ENCODE measurements at places on chromosomes 1 and 21.

DNA sequence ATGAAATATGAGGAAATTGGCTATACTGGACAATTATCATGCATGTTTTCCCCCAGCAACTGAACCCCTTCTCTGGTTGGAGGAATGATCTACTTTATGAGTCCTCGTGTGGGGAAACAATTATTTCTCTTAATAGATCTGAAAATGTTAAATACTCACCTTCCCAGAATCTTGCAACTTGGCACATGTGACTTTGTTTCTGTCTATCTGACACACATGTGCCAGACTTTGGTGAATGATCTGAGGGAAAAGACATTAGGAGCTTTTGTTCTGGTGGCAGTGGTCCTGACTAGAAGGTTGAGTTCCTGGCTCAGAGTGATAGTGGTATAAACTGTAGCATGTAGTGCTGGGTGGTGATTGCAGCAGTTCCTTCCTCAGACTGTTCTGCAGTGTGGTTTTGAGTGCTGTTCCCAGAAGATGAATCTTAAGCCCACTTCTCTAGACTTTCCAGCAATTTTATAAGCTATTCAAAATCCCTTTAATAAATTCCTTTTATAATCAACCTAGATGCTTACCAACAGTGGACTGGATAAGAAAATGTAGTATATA, 59.3 kb upstream of the B3GALNT2 start:
- DNase-seq: peak; percentile 47

- no peak for DNase-seq
Observed at GRCh38 chr1:80926531-80926930, 874.2 kb upstream of the ADGRL2 start.

GRCh38 chr1:199311478-199312262, 672.8 kb downstream of the PTPRC start:
- no peak for DNase-seq

DNA sequence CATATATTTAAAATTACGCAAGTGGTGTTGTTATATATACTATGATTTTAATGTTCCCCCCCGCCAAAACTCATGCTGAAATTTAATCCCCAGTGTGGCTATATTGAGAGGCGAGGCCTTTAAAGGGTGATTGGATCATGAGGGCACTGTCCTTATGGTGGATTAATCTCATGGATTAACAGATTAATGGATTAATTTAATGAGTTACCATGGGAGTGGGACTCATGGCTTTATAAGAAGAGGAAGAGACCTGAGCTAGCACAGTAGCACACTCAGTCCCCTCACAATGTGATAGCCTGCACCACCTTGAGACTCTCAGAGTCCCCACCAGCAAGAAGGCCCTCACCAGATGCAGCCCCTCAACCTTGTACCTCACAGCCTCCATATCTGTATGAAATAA, 34.8 kb downstream of the C1orf198 start:
- no peak for DNase-seq

- DNase-seq: no peak
Observed at GRCh38 chr1:113990961-113991360, 11.7 kb downstream of the OLFML3 start.

GRCh38 chr1:105137543-105138457, 1388.1 kb downstream of the AMY1C start:
- peak; percentile 1 for DNase-seq

DNA sequence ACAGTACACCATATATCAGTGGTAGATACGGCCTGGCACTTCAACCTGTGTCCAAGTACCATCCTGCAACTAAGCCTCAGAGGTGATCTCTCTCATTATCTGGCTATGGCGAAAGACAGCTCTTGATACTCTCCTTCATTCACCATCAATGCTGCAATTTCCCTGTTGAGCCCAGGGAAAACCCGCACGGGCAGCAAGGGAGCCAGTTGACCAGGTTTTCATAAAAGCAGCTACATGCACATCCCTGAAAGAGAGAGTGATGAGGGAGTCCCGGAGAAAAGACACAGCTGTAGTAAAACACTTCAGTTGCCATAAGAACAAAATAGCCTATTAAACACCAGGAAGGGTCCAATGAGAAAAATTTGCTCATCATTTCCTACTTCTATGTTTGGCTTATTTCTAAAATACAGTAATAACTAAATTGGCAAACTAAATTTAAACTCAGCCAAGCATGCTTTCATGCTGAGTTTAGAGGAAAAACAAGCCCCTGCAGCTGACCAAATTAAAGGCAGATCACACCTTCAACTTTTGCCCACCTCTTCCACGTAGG, 68.3 kb downstream of the CAPZB start:
- DNase-seq: no peak

DNA sequence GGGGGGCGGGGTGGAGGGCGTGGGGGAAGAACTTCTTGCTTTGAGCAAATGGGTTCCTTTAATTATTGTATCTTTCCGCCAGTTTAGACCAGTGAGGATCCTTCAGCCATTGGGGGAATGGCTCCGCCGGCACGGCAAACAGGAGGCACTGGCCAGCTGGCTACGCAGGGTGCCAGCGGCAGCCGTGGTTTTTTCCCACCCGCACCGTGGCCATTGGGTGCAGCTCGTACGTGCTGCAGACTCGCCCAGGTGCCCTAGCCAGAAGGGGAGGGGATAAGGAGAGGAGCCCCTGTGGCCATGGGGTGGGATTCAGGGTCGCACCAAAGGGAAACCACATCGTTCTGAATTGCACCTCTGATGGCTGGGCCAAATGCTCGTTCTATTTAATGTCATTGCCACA, 65.6 kb downstream of the RGSL1 start:
- DNase-seq: no peak

- DNase-seq: peak; percentile 38
Observed at GRCh38 chr1:208652296-208653160, 408.3 kb upstream of the PLXNA2 start.

- DNase-seq: no peak
Observed at GRCh38 chr1:15192916-15193550, 39.5 kb downstream of the TMEM51 start.

DNA sequence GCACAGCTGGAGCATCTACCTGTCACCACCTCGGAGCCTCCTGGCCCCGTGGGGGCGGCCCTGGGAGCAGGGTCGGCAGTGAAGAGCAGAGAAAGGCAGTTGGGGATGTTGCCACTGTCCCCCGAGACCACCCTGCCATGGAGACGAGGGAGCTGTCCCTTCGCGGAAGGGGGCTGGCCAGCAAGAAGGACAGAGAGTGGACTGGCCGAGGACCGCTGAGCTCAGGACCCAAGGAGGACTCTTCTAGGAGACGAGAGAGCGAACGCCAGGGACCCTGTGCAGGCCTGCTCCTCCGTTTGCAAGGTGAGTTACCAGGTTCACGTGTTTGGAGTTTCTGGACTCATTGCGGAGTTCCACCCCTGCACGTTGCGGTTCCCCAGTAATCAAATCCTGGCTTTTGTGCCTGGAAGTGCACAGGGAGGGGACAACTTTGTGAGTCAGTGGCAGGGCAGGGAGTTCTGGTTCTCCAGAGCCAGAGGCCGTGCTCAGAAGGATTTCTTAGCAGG, 5.6 kb upstream of the POFUT2 start:
- no peak for DNase-seq

GRCh38 chr1:244626709-244627108, 26.2 kb upstream of the DESI2 start:
- no peak for DNase-seq

- DNase-seq: no peak
Observed at GRCh38 chr1:69320757-69321211, 246.9 kb upstream of the LRRC7 start.

- no peak for DNase-seq
Observed at GRCh38 chr1:150815871-150816270, 7.8 kb upstream of the CTSK start.

DNA sequence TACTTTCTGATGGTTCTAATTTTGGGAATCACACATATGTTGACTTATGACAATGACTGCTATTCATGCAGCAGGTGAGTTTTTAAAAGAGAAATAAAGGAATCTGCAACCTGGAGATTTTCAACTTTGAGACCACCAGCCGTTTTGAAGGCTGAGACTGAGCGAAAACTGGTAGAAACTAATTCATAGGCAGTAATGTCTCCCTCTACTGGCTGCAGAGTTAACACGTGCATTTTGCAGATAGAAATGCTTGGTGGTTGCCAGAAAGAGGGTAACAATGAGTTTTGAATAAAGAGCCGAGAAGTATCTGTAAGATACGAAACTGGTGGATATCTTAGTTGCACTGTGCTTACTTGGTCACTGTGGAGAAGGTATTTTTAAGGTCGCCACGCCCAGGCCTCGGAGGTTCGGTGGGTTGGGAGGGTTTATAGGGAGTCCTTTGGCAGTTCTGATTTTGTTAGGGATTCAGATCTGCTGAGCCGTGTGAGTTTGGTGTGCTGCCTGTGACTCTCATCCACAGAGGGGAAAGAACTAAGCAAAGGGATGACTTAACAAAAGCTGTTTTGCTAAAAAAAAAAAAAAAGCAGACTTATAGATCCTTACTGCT, 83.0 kb downstream of the RYR2 start:
- peak; percentile 10 for DNase-seq

GRCh38 chr1:85628791-85629531, 48.4 kb downstream of the CCN1 start:
- no peak for DNase-seq

DNA sequence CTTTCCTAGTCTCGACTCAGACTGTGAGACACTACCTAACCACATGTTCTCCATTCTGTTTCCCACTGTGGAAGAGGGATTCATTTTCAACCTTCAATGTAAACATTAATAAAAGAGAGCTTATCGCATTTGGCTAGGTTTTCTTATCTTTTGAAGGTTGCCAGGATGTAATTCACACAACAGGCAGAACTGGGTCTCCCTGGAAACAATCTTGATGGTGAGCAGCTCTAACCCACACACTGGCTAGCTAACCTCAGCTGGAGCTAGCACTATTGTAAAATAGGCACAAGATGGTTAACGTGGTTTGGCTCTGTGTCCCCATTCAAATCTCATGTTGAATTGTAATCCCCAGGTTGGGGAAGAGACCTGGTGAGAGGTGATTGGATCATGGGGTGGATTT, 75.1 kb downstream of the ZSCAN20 start:
- DNase-seq: no peak

- DNase-seq: no peak
Observed at GRCh38 chr1:37728416-37728815, 36.1 kb downstream of the CDCA8 start.

GRCh38 chr1:198934426-198934825, 295.6 kb downstream of the PTPRC start:
- DNase-seq: no peak

GRCh38 chr1:12078938-12079861, 16.1 kb downstream of the TNFRSF8 start:
- DNase-seq: peak; percentile 23

- no peak for DNase-seq
Observed at GRCh38 chr21:38439426-38439825, 58.9 kb downstream of the ERG start.

DNA sequence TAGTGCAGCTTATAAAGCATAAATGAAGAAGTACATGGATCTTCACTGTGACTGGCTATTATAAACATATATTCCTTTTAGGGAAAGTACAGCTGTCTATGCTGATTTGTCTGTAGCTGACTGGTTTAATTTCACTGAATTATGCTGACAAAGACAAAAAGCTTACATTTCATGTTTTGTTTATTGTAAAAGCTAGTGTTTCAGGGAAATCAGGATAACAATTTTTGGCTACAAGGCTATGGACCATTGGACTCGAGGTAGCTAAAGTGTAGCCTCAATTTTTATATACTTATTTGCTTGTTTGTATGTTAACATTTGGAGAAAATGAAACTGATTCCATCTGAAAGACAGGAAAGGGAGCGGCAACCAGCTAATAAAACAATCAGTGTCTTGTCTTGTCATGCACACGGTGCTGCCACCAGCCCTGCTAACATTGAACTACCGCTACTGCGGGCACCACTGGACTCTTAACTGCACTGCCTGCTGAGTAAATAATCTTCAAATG, 480.2 kb downstream of the COL11A1 start:
- no peak for DNase-seq

DNA sequence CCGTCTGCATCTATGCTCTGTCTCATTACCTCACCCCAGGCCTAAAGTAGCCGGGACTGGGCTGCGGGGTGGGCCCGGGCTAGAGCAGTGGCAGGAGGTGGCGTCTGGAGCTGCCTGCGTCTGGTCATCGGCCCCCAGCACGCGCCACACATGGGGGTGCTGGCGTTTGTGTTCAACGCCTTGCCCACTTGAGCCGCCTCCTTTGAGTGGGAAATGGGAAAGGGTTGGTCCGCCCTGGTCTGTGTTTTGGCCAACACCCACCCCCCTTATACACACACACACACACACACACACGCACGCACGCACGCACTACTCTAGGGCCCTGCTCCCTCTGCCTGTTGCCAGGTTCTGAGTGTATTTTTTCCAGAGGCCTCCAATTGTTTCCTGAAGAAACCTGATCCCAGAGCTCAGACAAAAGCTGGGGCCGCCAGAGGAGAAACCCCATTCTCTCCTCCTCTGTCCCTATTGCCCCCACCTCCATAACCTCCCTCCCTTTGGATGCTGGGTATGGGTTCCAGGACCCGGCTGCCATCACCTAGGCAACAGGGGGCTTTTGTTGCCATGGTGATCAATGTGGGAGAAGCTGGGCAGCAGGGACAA, 10.1 kb downstream of the VANGL2 start:
- no peak for DNase-seq

DNA sequence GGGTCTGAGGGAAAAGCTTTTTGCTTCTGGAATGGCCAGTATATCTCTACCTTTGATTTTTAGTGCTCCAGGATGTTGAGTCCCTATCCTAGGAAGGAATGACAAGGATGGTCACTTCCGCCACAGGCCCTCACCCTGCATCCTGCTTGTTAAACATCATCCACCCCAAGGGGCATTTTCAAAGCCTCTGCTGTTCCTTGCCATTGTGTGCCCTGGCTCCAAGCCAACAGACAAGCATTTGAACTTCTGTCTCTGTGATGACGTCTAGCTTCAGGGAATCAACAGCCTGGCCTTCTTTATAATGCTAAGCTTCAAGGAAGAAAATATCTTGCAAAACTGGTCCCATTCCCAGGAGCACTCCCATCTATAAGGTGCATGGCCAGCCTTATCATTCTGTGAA, 12.3 kb upstream of the JAM2 start:
- no peak for DNase-seq

GRCh38 chr1:229942501-229942900, 124.5 kb upstream of the GALNT2 start:
- no peak for DNase-seq

- DNase-seq: no peak
Observed at GRCh38 chr1:150121236-150121862, 28.4 kb upstream of the PLEKHO1 start.

- DNase-seq: peak; percentile 72
Observed at GRCh38 chr1:186620566-186621350, 59.5 kb downstream of the PTGS2 start.

DNA sequence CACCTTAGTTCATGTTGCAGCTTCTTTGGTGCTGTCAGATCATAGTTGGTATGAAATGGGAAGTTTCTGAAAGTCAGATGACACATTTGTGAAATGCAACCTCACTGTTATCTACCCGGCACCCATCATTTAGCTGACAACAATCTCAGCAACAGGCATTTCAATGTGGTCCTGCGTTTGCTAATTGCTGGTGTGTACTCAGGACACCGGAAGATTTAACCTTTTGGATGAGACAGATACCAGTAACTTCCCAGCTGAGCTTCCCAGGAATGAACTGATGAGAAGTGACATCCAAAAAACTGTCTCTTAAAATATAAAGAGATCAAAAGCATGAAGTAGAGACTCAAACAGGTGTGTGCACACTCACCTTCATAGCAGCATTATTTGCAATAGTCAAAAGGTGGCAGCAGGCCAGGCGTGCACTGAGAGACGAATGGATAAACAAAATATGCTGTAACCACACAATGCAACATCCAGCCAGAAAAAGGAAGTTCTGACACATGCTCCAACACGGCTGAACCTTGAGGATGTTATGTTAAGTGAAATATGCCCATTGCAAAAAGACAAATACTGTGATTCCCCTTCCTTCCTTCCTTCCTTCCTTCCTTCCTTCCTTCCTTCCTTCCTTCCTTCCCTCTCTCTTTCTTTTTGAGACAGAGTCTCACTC, 7.9 kb upstream of the CLDN14 start:
- DNase-seq: peak; percentile 1

All from AML-193 (cell line).